ENCODE measurements at places on chromosomes 13 and 19.

DNA sequence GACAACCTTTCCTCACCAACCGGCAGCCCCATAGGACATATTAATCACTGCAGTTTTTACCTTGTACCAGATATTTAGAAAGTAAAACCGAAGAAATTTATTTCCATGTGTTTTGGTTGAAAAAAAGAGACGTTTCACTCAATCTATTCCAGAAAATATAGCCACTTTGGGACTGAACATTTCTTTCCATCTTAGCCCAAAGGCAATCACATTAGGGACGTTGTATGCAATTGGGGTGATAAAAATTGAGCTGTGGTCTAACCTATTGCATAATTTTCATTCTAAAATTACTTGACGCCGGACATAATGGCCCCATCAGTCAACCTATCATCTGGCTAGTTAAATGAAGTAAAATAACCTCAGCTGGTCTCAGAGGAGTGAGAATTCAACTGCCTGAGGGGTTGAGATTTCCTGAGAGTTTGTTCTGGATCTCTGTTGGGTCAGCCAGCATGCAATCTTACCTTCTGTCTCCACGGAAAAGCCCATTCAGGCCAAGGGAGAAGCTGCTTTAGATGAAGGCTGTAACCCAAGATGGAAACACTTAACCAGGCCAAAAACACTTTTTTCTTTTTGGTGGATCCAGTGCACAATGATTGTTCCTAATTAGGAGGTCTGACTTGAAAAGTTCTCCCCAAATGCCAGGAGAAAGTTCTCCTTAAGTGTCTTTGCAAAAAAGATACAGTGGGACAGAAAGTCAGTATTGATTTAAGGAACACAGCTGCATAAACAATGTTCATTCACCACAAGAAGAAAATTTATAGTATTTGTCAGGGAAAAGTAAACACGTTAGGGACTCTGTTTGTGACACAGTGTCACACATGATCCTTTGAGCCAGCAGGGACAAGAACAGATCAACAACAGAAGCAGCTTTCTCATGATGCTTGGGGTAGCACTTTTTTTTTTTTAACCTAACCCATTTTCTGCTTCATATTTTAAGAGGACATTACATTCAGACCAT is 34.1 kb downstream of the DLEU7 start:
- DNase-seq, result no peak

- no peak for DNase-seq
These were observed 60.0 kb downstream of the MLLT1 start for GRCh38 chr19:6219586-6220290.

GRCh38 chr13:91544723-91545122 is 146.3 kb downstream of the GPC5 start:
- no peak for DNase-seq

- no peak for DNase-seq
These were observed 137.5 kb downstream of the CRYL1 start for GRCh38 chr13:20388184-20388583.

DNA sequence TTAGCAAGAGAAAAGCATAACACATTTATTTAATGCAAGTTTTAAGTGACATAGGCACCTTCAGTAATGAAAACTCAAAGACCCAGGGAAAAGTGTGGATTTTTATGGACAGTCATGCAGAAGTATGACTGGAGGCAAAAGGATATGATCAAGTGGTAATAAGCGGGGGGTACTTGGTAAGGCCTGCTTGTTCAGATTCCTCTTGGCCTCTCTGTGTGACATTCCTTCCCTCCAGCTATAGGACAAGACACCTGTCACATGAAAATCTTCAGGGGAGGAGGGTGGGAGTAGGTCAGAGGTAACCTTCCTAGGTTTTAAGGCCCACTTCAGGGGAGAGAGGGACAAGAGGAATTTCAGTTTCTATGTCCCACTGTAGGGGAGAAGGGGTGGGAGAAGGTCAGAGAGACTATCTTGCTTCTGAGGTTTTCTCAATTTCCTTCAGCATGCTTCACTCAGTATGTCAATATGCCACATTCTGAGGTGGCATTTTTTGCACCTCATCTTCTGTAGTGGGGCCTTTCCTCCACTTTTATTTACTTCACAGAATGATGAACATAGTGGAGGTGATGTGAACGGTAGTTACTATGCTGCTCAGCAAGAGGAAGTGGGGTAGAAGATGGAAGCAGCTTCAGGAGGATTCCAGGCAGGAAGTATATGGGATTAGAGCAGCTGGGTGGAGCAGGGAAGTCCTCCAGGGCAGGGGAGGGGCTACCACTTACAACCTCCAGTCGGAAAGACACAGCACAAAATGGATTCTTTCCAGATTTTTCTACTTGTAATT is 73.2 kb upstream of the RFC3 start:
- DNase-seq, result no peak

DNA sequence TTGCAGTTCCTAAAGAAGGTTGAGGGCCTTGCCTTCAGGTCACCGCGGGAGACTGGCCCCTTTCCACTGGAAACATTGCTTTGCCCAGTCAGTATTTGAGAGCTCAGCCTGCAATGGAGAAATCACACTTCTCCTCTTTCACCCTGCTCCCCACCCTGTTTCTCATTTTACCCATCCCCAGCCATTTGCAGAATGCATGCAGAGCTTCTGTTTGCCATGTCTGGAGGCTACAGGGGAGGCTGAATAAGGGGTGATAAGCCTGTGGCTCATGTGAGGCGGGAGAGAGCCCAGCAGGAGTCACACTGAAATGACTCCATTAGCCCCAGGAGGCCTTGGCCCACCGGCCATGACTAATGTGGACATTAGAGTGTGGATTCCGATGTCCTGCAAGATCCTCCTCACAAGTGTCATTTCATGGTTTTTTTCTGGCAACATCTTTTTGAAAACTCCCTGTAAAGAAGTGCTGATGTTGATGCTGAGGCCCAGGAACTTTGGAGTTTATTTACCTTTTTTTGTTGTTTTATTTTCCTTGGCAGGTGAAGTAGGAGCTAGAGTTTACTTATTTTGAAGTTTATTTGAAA is 6.3 kb downstream of the SPINT2 start:
- no peak for DNase-seq

DNA sequence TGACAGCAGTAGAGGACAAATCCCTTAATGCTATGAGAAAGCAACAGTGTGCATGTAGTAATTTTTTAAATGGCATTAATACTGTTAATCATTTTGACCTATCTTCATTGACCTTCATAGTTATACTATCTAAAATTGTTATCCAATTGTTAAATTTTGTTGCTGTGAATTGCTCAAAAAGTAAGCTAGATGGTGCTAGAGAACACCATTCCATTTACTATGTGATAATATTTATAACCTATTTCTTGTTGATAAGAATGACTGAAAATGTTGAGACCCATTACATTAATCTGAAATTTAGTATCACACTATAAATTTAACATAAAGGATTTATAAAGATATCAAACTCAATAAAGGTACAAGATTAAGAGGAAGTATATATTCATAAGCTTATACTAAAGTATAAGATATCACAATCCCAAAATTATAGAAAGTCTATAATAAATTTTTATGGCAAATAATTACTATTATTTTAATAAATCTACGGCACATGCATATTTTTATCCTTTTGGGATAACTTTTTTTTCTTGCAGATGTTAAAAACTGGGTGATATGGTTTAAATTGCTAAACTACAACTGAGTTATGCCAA is 1573.3 kb downstream of the PCDH9 start:
- DNase-seq, result peak; percentile 6

- DNase-seq, result no peak
These were observed 2.7 kb downstream of the PROSER1 start for GRCh38 chr13:39035204-39035603.

DNA sequence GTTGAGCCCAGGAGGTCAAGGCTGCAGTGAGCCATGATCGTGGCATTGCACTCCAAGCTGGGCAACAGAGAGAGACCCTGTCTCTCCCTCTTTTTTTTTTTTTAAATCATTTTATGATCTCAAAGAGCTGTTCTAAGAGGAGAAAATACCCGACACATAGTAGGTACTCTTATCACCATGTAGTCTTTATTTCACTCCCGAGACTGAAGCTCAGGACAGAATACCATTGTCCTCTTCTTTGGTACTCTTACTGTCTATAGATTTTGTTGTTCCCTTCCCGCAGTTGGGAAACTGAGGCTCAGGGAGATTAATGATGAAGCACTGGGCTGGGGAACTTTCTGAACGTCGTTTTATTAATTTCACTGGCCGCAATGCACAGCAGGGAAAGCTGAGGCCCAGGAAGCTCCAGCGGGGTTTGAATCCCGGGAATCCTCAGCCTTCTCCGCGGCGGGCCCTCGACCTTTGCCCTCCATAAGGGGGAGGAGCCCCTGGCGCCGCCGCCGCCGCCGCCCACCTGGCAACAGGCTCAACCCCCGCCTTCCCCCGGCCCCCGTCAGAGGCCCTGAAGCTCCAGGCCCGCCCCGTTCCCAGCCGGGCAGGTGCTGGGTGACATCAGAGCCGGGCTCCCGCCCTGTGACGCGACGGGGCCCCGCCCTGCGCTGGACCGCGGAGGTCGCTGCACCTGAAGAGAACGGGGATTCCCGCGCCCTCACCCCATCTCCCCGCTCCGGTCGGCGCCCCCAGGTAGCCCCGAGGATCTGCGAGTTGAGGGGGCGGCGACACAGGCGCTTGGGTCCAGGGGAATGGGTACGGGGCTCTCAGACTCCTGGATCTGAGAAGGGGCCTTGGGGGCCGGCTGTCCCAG is 1.6 kb downstream of the MYH14 start:
- DNase-seq, result peak; percentile 44

DNA sequence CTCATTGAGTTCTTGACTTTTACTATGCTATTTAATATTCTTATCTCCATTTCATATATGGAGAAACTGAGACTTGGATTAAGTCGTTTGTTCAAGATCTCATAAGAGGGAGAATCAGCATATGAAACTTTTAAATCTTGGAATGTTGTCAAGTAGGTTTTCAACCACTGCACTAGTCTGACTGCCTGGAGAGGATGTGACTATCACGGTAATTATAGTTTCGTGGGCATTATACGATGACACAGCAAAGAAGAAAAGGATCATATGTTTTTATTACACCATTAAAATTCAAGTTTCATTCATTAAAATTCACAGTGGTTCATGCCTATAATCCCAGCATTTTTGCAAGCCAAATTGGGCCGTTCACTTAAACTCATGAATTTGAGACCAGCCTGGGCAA is 555.2 kb downstream of the SLITRK1 start:
- no peak for DNase-seq

- DNase-seq, result no peak
These were observed at the start of gene TNFSF11 for GRCh38 chr13:42574011-42574410. Gene TNFSF11 (plus strand): TSS chr13:42574152. CDS start chr13:42574304, 152 bp downstream.

DNA sequence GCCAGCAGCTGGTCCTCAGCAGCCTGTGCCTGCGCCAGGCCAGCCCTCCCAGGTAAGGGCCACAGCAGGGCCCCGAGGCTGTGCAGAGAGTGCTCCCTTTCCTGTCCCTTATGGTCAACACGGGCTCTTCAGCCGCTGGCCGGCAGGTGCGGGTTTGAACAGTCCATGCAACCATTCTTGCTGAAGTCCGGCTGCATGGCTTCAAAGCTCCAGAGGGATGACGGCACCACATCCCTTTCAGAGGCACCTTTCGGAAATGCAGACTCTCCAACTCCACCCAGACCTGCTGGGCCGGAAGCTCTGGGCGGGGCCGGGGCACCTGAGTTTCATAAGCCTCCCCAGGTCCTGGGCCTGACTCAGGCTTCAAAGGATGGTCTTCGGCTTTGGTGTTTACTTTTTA is 81.3 kb downstream of the SPACA7 start:
- no peak for DNase-seq

GRCh38 chr19:11096210-11096841 is 7.1 kb downstream of the LDLR start:
- peak; percentile 44 for DNase-seq

DNA sequence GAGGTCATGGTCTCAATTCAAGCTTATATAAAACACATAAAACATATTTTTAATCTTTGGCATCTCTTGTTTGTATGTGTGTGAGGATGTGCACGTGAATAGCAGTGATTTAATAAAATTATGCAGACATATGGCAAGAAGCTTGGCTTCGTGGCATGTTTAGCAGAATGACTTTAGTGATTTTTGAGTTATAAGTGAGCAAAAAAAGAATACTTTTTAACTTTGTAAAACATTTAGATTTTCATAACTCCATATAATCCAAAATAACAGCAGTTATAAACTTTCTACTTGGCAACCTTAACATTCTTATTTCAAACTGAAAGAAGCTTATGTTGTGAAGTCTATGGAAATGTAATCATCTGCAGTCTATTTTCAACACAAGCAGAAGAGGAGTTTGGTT is 120.6 kb downstream of the SLITRK1 start:
- no peak for DNase-seq

- DNase-seq, result peak; percentile 60
These were observed 954 bp upstream of the RASIP1 start for GRCh38 chr19:48741129-48741999.

DNA sequence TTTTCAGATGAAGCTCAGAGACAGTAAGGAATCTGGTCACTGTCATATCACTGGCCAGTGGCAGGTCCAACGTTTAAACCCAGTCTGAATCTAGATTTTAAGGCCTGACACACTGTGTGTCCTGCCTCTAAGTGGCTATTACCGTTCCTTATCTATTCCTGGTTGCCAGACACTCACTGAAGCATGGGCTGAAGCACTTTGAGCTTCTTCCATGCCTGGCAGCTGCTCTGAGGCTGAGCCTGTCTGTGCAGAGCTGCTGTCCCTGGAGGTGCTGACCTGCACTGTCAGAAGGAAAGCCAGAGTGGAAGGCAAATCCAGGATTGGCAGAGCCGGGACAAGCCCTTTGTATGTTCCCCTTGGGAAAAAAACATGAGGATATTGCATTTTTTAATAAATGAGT is 109.2 kb upstream of the SLC7A1 start:
- DNase-seq, result no peak

- DNase-seq, result no peak
These were observed 566 bp downstream of the HMG20B start for GRCh38 chr19:3573162-3573857.

GRCh38 chr19:8324186-8325050 is 3.1 kb downstream of the RPS28 start:
- DNase-seq, result no peak

DNA sequence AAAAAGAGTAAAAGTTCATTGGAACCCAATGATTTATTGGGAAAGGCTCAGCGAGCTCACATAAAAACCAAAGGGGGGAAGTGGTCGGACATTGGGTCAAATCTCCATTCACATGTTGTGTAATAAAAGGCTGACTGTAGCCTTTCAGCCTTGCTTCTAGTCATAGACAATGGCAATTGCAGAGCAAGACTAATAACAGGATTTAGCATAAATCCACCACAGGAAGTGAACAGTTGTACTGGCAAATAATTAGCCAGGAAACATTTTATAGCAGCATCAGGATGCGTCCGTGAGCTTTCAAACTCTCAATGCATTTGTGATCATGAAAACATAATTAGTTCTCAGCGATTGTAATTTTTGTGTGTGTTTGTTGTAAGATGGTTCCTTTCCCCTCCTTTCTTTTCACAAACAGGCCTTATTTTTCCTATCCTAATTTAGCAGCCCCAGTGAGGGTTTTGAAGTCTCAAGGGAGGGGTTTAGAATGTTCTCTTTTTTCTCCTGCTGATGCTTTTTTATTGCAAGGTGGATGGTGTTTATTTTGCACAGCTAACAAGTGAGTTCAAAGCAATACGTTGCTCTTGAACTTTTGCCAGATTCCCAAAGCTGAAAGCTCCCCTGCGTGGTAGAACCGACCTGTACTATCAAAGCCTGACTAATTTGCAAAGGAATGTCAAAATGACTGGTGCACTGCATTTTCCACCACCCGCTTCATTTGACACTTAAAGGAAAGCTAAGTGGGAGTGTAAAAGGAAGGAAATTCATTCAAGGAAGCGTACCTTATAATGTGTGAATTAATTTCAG is 105.6 kb downstream of the SPRY2 start:
- peak; percentile 76 for DNase-seq

- DNase-seq, result no peak
These were observed 57.9 kb downstream of the GADD45B start for GRCh38 chr19:2533686-2534422.

GRCh38 chr19:4981681-4981958 is 12.7 kb downstream of the KDM4B start:
- DNase-seq, result peak; percentile 63
